Naive B cell (primary cell): ENCODE measurements at places on chromosomes 2 and 18.

GRCh38 chr2:23658466-23658942, 268.4 kb downstream of the ATAD2B start:
- no peaks in the 10 kb centered on the region for H3K36me3 ChIP-seq
- no peak overlapping the region for H3K27ac ChIP-seq
- DNase-seq: no peak
- H3K4me1 ChIP-seq: peaks cover 5% of the 10 kb centered on the region
- peaks cover 2% of the 10 kb centered on the region for H3K27me3 ChIP-seq
- H3K4me3 ChIP-seq: no peak overlapping the region

- H3K4me1 ChIP-seq: no peaks in the 10 kb centered on the region
- peak; percentile 45 for DNase-seq
- H3K4me3 ChIP-seq: no peak overlapping the region
- no peaks in the 10 kb centered on the region for H3K27me3 ChIP-seq
- no peak overlapping the region for H3K27ac ChIP-seq
- no peaks in the 10 kb centered on the region for H3K36me3 ChIP-seq
These were observed 44.6 kb downstream of the HAUS1 start for GRCh38 chr18:46148810-46149209.

DNA sequence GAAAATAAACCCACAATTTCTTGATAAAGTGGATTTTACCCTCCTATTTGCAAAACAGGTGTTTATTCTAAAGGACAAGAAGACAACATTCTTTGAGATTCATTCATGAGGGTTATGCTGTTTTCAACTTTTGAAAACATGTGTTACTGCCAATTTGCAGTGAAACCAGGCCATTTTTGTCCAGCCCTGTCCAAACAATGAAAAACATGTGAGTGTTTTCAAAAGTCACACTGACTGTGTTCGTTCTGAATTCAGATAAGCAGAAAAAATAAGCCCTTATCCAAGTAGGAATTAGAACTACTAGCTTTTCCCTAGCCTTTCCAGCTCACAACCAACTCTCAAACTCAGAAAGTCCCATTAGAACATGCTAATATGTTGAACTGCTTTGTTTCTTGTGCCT, 148.1 kb upstream of the PID1 start:
- H3K27me3 ChIP-seq: peaks cover 5% of the 10 kb centered on the region
- no peak for DNase-seq

DNA sequence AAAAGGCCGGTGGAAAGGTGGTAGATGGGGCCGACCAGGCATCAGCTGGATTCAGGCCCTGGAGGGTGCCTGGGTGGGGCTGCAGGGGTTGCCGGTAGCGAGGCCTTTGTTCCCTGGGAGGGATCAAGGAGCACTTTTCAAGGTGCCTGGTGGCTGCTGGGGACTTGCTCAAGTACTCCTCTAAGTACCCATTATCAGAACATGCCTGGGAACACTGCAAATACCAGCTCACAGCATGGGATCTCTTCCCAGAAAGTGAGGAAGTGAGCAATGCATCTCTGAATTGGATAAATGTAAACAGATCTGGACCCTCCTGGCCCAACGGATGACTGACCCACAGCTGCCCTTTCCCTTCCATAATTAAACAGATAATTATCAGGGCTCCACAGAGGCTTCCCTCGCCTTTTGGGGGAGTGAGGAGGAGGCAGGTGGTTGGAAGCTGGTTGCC, 210.5 kb downstream of the SH3RF3 start:
- peaks cover 4% of the 10 kb centered on the region for H3K27me3 ChIP-seq
- H3K36me3 ChIP-seq: no peaks in the 10 kb centered on the region
- no peak for DNase-seq
- peaks cover 26% of the 10 kb centered on the region for H3K4me1 ChIP-seq
- no peak overlapping the region for H3K27ac ChIP-seq

DNA sequence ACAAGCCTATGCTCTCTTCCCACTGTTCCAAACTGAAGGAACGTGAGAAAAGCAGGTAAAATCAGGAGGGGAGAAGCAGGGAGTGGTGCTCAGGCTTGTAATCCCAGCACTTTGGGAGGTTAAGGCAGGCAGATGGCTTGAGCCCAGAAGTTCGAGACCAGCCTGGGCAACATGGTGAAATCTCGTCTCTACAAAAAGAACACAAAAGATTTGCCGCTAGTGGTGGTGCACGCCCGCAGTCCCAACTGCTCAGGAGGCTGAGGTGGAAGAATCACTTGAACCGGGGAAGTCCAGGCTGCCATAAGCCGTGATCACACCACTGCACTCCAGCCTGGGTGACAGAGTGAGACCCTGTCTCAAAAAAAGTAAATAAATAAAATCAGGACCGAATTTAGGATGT, 1.3 kb upstream of the TMSB10 start:
- peaks cover 24% of the 10 kb centered on the region for H3K36me3 ChIP-seq
- H3K4me3 ChIP-seq: peak overlapping the region; percentile 97
- H3K27ac ChIP-seq: no peak overlapping the region
- peaks cover 56% of the 10 kb centered on the region for H3K4me1 ChIP-seq
- no peak for DNase-seq
- no peaks in the 10 kb centered on the region for H3K27me3 ChIP-seq

DNA sequence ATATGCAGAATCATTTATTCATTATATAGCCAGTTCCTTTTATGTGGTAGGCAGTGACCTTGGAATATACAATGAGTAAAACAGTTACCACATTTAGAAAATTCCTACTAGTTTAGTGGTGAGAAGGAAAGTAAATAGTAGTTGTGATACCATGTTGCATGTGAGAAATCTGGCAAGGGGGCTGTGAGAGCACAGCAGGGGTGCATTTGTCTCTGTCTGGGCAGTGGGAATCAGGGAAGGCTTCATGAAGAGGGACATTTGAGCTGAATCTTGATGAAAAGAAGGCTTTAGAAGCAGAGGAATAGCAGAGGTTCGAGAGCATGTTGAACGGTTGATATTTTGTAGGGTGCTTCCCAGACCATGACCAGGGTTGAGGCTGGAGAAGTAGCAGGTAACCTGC, 78.7 kb downstream of the RAB3GAP1 start:
- H3K27ac ChIP-seq: peak overlapping the region; percentile 74
- H3K27me3 ChIP-seq: no peaks in the 10 kb centered on the region
- DNase-seq: no peak
- H3K36me3 ChIP-seq: peaks cover 20% of the 10 kb centered on the region
- H3K4me1 ChIP-seq: no peaks in the 10 kb centered on the region

DNA sequence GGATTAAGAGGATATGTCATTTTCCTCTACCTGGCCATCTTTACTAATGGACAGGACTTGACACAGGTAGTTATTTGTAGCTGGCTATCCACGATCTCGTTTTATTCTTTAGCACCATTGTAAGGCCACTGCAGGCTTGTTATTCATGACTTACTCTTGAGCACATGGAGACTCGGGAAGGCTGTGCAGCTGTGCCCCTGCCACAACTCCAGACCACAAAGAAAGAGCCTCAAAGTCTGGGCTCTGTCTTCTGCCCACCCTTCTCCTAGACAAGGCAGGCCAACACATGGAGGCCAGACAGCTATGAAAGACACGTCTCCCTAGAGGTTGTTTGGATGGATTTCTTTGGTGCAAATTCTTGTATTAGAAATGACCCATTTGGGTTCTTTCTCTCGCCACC, 133.8 kb downstream of the NAPG start:
- H3K27ac ChIP-seq: no peak overlapping the region
- H3K36me3 ChIP-seq: peaks cover 4% of the 10 kb centered on the region
- H3K27me3 ChIP-seq: peaks cover 20% of the 10 kb centered on the region
- H3K4me3 ChIP-seq: no peak overlapping the region
- DNase-seq: no peak
- H3K4me1 ChIP-seq: no peaks in the 10 kb centered on the region

DNA sequence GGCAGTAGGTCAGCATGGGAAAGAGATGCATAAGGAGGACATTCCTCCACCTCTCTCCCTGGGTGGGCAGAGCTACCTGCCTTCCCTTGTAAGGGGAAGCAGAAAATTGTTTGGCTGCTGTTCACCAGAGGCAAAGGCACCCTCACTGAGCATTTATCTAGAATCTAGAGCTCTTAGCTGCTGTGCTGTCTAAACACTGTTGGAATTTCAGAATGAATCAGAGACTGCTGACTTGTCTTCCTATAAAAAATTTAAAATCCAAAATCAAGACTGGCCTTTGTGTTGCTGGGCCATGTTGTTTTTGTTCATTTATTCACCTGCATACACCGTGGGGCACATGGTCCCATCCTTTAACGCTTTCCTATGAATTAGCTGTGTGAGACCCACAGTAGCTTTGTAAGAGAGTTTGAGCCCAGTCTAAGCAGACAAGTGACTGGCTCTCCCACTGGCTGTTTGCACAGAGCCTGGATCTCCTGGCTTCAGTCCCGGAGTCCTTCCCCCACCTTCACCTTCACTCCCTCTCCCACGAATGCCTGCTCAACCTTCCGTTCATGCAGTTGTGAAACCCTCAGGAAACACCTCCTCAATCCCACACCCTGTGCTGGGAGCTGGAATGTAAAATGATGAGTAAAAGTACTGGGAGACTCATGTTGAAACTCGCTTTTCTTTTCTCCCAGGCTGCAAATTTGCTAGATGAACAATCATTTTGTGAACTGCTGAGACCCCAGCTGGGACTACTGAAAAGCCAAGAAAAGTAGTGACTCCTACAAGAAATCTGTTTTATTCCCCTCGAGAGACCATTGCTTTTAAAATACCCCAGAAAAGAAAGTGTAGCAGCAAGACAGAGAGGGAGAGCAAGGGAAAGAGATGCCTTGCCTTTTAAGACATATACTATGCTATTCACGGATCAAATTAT, 76.2 kb downstream of the FAM168B start:
- DNase-seq: no peak
- H3K27me3 ChIP-seq: peaks cover 26% of the 10 kb centered on the region
- H3K27ac ChIP-seq: peak overlapping the region; percentile 83
- H3K36me3 ChIP-seq: no peaks in the 10 kb centered on the region
- H3K4me1 ChIP-seq: no peaks in the 10 kb centered on the region
